ENCODE measurements at places on chromosomes 6 and 20.

- DNase-seq: no peak
Measured at GRCh38 chr20:52738081-52738480, 234.1 kb upstream of the TSHZ2 start.

DNA sequence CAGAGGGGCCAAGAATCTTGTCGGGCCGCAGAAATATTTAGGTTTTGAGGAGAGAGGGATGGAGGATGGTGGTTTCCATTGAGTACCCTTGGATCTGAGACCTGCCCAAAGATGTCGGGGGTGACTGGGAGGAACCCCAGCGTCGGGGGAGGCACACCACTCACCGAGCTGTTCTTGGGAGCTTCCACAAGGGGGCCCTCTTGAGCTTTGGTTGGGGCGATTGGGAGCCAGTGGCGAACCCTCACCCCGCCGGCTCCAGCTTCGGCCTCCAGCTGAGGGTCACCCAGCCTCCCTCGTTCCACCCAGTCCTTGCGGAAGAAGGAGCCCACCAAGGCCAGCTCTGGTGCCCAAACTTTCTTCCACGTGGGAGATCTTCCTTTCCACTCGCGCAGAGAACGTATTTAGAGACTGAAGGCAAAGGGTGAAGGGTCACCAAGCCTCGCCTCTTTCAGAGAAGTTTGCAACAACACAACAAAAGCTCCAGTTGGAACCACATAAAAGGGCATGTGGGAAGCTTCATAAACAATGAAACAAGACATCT is 33.6 kb downstream of the APCDD1L start:
- peak; percentile 40 for DNase-seq

- no peak for DNase-seq
Measured at GRCh38 chr20:63356931-63357879, 3.9 kb downstream of the CHRNA4 start.

DNA sequence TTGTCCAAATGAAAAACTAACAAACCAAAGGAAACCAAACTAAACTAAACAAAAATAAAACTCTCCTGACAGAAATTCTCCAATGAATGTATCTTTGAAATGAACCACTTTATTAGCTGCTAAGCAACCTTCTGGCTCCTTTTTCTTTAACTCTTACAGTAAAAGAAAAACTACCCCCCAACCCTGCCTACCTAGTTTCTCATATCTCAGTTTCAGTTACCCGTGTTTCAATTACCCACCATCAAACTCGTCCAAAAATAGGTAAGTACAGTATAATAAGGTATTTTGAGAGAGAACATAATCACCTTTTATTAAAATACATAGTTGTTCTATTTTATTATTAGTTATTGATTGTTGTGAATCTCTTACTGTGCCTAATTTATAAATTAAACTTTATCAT is 177.4 kb upstream of the THEMIS start:
- no peak for DNase-seq

DNA sequence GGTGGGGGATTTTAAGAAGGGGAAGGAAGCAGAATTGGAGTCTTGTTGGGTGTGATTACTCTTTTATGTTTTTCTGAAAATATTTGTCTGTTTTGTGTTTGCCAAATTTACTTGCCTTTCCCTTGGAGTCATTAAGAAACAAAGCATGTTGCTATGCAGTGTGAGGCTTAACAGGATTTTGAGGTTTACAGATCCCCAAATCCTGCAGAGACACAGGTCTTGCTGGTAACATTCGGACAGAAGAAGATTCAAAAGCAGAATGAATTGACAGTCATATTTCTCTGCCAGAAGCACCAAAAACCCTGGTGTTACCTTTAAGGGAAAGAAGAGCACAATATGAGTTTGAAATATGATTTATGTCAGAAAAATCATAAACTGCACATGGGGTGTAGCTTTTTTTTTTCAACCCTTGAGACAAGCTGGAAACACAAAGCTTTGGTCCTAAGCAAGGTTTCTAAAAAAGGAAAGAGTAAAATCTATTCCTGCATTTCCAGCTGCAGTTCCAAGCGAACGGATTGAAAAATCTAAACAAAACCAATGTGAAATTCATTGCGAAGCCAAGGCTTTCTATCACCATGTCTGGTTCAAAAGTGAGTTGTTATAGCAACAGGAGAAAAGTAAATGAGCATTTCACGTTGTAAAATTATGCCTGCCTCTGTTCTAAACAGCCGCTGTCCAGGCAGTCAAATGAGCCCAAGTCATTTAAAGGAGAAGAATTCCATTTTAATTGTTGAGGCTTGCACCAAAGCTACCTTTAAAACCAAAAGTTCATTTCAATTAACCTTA is 358.9 kb upstream of the SASH1 start:
- DNase-seq: no peak

- no peak for DNase-seq
Measured at GRCh38 chr20:36872852-36873251, 3.1 kb upstream of the TLDC2 start.

GRCh38 chr6:164916087-164916486 is 393.3 kb downstream of the C6orf118 start:
- DNase-seq: no peak

Data from activated CD8-positive, alpha-beta memory T cell treated with anti-CD3 and anti-CD28 coated beads for 48 hours (primary cell).